ENCODE measurements at places on chromosomes 12 and 14.

DNA sequence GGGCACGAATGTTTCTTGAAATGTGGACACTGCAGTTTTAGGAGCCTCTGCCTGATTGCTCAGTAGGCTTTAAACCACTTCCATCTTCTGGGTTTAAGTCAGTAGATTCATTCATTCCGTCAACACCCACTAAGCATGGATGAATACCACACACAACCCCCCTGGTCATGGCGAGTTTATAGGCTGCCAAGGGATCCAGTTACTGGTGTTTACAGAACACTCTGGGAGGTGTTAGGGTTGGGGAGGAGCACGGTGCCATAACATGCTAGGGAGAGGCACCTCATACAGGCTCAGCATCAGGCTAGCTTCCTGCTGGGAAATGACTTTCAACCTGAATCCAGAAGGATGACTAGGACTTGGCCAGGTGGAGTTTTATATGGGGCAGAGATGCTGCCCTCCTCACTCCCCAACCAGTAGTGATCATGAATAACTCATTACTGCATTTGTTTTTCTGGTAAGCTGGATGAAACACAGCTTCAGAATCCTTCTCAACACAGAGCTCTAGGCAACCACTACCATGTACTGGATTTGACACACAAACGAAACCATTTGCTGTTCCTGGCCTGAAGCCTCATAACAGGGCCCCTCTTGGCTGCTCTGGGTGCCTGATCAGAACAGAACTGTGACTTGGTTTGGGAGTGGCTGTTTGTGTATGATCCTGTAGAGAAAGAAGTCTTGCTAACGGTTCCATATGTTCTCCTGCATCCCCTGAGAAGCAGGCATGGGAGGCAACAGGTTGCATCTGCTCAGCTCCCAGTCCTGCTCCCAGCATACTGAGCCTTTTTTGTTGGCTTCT is 47.9 kb downstream of the FBXW8 start:
- no peak for DNase-seq

DNA sequence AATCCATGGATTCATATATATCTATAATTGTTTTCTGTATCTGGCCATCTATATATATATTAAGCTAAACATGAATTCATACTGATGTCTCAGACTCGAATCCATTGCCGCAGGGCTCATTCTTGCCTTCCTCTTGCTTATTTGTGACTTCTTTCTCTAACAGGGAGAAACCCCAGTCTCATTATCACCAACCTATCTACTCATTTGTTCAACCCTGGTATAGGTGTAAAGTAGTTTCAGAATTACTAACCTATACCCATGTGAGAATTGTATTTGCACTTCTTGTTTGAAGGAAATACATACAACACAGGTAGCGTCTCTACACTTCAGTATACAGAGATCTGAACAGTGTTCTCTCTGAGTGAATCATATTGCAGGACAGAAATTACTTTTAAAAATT is 77.7 kb downstream of the PTPN11 start:
- no peak for DNase-seq

DNA sequence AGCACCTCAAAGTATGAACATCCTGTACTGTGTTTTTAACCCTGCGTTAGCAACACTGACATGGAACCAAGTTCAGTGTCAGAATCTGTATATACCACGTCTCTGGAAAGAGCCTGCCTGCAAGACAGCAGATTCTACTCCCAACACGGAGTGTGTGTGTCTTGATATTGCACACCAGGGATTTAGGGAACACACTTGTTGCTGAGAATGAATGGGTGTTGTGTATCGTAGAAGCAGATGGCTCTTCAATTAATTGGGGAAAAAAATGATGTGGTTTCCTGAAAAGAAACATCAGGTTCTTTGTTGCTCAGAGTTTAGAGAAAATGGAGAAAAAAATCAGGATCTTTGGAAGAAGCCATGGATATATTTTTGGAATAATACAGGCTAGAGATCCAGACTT is 170.8 kb downstream of the EGLN3 start:
- DNase-seq, result no peak

- no peak for DNase-seq
Measured at GRCh38 chr14:64213086-64213485, 81.1 kb downstream of the ESR2 start.

DNA sequence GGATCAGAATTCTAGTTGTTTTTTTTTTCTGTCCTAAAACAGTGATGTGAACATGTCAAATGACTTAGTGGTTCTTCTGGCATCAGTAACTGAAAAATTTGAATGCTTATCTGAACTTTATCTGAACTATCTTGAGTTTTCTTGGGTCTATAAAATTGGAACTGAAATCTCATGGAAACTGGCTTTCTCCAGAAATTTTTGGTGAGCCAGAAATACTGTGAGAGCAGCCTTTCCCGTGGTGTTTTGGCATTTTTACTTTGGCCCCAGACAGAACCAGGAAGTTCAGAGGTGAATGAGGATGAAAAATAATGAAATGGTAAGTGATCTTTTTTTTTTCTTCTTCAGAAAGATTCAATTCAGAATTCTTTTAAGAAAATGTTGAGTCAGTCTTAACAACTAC is 89.5 kb upstream of the CCDC91 start:
- no peak for DNase-seq

DNA sequence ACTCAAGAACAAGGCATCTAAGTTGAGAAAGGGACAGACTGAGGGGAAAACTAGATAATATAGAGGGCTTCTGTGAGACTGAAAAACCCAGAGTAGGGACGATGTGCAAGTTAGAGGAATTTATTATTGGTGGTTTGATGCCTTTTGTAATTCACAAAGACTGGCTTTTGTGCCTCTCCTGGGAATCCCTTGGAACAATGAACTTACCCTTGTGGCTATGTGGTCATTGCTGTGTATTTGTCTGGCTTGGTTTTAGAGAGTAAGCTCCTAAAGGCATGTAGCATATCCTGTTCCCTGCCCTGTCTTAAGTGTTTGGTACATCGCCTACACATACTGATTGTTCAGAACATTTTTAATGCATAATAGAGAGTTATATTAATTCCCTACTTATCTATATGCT is 26.6 kb downstream of the DCN start:
- DNase-seq, result no peak

All from activated CD4-positive, alpha-beta T cell treated with anti-CD3 and anti-CD28 coated beads for 1 hour (primary cell).